ENCODE measurements at places on chromosomes 1 and 21.

- DNase-seq, result no peak
- H3K27ac ChIP-seq, result no peak overlapping the region
- H3K4me1 ChIP-seq, result peaks cover 48% of the 10 kb centered on the region
- H3K27me3 ChIP-seq, result peaks cover 15% of the 10 kb centered on the region
These were observed 63.2 kb downstream of the IER5 start for GRCh38 chr1:181151378-181152326.

DNA sequence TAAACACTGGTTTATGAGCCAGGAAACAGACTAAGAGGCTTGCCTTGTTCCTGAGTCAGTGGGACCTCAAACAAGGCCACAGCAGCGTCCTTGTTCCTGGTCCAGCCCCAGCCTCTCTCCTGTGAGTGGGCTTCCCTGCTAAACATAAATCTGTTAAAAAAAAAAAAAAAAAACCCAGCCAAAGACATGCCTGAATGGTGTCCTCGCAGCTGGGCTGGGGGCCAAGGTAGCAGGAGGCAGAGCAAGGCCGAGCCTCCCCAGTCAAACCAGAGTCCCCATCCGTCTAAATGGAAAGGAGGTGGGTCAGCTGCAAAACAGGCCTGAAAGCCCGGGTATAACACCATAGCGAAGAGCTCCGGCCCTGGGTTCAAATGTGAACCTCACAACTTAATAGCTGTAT lies 18.1 kb upstream of the IFFO2 start:
- H3K4me3 ChIP-seq, result no peak overlapping the region
- no peaks in the 10 kb centered on the region for H3K4me1 ChIP-seq
- no peak overlapping the region for H3K27ac ChIP-seq
- DNase-seq, result no peak

GRCh38 chr1:164688791-164689190 lies 129.8 kb downstream of the PBX1 start:
- H3K4me1 ChIP-seq, result no peaks in the 10 kb centered on the region
- no peak overlapping the region for H3K4me3 ChIP-seq
- H3K27ac ChIP-seq, result no peak overlapping the region
- DNase-seq, result no peak
- H3K27me3 ChIP-seq, result no peaks in the 10 kb centered on the region
- no peaks in the 10 kb centered on the region for H3K36me3 ChIP-seq

GRCh38 chr1:69776555-69776954 lies 208.8 kb downstream of the LRRC7 start:
- H3K4me1 ChIP-seq, result no peaks in the 10 kb centered on the region
- H3K27me3 ChIP-seq, result no peaks in the 10 kb centered on the region

DNA sequence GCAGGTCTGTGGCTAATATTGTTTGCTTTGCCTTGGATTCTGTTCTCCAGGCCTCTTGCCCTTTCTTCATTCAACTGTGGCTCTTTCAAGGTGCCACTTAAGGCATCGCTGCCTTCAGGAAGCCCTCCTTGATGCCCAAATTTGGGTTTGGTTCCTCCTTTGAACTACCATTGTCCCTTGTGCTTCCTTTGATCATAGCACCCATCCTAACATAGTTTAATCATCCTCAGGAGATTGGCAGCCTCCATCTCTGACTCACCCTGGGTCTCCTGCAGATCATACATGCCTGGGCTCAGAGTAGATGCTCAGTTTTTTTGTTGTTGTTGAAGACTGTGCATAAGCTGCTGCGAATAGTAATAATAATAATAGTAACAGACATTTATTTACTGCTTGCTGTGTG lies 54.4 kb upstream of the ACOT11 start:
- H3K27me3 ChIP-seq, result peaks cover 25% of the 10 kb centered on the region
- H3K27ac ChIP-seq, result no peak overlapping the region
- no peaks in the 10 kb centered on the region for H3K36me3 ChIP-seq
- no peak for DNase-seq

DNA sequence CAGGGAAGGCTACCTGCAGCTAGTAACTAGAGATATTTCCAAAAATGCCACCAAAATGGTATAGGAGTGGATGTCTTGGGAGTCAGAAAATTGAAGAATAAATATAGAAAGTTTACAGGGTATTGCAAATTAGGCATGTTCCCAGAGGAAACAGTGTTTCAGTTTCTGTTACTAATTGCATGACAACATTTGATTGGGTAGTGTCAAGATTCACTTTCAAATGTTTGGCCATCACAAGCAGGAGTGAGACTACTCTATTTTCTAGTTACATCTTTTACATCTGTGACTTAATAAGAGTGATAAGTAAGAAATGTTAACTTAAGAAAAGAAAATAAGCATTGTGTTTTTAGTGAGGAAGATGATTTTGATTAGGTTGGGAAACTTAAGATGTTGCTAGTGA lies 30.2 kb downstream of the AMY1C start:
- no peak overlapping the region for H3K27ac ChIP-seq
- no peak overlapping the region for H3K4me3 ChIP-seq
- DNase-seq, result no peak
- no peaks in the 10 kb centered on the region for H3K27me3 ChIP-seq
- H3K4me1 ChIP-seq, result no peaks in the 10 kb centered on the region
